Esophagus squamous epithelium (tissue), 5 donors: ENCODE measurements at places on chromosomes 2 and 18.
A peak's percentile ranks its signal among the peaks of the same experiment; 100 is the strongest.

DNA sequence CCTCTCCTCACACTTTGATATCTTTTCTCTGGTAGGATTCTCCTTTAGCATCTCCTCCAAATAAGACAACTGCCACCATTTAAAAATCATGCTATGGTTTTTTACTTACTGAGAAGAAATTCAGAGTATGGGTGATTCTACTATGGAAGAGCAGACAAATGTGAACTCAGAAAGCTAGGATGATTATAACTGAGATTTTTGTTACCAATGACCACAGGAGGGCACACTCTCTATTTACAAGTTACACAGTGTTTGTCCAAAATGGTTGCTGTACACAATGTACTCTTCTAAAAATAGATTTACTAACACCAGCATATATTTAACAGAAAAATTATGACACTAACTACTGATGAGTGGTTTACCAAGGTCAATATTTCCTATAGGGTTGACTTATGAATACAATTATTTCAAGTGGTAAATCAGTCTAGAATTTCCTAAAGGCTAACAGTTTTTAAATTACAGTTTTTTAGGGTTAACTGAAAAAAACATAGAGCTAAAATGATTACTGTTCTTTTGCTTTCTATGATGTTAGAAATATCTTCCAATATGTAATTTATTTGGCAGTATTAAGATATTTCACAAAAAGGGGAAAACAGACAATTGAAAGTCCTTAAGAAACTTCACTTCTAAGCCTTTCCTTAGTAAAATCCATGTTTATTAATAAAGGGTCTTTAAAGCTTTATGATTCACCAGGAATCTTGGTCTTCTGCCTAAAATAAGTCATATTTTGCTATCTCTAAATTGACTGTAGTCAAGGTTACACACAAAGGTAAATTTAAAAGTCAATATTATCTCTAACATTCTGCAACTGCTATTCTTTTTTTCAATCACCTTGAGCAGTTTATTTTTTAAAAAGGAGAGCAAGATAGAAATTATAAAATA is 57.2 kb downstream of the MAP4K3 start:
- no peak for DNase-seq

- DNase-seq = no peak
Observed at GRCh38 chr2:85582492-85582891, 1.7 kb upstream of the VAMP5 start.

DNA sequence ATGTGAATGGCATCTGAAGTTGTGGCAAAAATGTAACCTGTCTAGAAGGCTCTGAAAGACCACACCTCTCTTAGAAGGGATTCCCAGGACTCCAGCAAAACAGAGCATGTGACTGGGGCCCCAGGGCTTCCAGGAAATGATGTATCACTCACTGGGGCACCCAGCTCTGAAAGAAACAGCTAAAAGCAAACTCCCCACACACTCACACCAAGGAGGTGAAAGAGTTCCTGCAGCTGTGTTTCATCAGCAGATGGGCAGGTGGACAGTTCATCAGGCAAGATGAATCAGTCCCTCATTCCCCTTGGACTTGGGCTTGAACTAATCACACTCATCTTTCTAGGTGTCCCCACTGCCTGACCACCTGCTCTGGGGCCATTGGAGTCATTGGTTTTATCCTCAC is 76.2 kb downstream of the CCBE1 start:
- DNase-seq = no peak

DNA sequence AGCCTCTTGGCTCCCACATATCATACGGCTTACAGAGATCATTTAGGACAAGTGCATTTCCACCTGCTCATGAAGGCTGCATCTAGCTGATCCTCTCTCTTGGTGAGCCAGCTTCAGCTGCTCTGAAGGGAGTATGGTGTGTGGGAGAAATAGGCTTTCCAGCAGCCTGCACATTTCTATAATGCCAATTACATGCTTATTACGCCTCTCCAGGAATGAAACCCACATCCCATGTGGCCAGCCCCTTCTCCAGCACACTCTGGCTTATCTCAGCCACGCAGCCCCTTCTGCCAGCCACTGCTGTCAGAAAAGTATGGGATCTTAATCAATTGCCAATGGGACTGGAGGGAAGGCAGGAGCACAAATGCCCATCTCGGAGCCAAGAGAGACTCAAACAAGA is 117.5 kb downstream of the GALNT14 start:
- no peak for DNase-seq

- no peak for DNase-seq
Observed at GRCh38 chr2:20585710-20586594, 64.9 kb downstream of the HS1BP3 start.

DNA sequence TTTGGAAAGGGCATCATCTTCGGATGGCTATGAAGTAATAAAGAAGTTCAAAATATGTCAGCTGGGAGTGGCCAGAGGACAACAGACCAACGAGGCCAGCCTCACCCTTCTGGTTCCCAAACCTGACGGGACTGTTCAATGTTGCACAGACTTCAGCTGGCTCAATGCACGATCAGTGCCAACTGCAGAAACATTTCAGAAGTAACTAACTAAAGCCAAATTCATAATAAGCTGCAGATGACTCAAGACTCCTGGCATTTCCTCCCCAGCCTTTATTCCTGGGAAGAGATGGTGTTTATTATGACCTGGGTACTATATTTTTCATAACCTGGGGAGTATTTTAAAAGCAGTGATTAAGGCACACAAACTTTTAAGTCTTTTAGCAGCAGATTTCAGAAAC is 3.8 kb upstream of the ATP6V1C2 start:
- no peak for DNase-seq

DNA sequence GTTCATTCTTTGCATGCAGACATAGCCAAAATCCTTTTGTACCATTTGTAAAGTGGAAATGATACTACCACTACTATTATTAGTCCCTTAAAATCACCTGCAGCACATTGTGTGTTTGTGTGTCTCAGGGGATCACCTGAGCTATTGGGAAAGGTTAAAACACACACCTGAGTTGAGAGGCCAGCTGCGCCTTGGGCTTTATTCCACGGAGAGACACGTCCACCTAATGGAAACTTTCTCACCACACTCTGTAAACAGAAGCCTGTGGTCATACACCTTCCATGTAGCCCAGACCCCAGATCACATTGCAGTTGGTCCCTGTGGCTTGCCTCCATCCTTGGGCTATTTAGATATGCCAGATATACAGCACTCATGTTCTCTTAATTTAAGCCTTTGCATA is 81.8 kb upstream of the SH3BP4 start:
- no peak for DNase-seq

DNA sequence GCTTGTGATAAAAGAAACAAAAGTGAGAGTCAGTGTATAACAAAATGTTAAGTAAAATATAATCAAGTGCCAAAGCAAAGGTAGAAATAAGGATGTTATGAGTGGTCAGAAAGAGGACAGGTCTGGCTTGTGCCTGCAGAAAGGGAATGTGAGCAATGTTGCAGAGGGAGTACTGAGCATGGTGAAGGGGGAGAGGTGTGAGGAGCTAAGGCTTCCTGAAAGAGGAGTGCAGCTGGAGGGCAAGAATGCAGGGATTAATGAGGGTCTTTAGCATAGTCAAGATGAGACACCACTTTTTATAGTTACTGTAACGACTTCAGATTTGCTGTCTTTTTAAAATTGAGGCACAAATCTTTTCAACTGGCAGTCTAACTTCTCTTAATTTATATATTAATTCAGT is 22.0 kb upstream of the FIGN start:
- DNase-seq = no peak

DNA sequence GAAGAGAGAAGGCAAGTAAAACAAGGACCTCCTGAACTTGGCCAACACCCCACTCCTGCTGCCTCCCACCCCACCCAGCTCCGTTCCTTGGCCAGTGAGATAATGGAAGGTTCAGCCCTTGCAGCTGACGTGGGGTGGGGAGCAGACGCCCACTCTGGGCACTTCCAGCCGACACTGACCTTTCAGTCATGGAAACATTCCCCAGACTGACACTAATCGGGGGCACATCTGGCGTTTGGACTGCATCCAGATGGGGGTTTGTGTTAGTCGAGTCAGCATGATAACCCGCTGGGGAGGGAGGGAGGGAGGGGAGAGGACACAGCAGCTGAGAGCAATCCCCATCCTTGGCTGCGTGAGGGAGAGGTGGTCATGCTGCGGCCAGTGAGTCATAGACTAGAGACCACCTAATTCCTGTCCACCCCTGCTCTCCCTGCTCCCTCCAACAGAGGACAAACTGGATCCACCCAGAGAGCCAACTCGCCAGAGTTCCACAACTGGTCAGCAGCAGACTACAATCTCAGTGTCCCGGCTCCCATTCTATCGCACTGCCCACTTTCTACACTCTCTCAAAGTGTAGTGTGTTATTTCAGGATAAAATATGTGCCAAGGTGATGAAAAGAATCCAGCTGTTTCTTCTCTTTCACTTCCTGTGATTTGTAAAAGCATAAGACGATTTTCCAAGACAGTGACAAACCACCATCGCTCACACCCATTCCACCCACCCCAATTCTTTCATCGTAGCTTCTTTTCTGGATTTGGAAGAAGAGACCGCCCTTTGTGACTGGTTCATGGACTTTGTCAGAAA is 115.4 kb upstream of the PKDCC start:
- DNase-seq = peak; percentile 3

DNA sequence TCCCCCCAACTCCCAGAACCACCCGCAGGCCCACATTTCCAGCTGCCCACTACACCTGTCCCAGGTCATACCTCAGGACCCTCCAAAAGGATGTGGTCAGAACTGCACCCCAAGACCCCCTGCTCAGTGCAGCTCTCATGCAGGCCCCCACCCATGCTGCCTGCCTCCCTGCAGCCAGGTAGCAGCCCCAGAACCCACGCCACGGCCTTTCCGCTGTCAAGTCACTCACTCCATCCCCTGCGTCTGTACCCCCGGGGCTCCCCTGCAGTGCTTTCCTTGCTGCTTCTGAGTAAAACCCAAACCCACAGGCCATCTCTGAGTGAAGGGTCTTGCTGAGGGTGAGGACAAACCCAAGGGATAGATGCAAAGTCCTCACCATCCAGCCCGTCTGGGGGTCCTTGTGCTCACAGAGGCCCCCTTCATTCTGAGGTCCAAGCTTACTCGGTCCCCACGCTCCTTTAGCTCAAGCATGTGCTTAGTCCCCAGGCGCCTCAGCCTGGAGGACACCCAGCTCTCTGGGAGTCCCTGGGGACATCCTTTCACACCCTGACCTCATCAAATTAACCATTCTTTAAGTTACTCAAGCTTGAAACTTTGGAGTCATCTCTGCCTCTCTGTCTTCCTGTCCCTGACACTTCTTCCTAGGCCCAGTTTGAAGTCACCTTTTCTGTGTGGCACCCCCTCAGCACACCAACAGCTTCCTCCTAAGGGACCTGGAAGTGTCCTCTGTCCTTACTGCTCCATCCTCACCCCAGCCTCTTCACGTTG is 130.1 kb downstream of the SMAD7 start:
- DNase-seq = no peak

GRCh38 chr2:237983922-237984321 is 17.1 kb downstream of the UBE2F start:
- DNase-seq = no peak

DNA sequence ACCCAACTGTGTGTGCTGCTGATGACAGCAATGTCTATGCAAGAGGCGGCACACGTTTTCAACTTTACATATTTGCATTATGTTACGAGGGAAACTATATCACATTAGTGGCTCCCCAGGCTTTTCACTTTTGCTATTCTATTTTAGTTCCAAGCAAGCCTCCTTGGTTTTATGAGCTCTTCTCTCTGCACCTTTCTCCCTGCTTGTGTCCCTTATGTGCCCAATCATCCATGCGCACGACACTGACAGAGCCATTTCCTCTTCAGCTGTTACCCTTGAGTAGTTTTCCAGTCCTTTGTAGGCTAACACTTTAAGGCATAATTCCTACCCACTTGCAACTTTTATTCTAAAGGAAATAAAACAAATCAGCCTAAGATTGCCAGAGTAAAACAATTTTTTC is 154.3 kb downstream of the TCF4 start:
- no peak for DNase-seq

DNA sequence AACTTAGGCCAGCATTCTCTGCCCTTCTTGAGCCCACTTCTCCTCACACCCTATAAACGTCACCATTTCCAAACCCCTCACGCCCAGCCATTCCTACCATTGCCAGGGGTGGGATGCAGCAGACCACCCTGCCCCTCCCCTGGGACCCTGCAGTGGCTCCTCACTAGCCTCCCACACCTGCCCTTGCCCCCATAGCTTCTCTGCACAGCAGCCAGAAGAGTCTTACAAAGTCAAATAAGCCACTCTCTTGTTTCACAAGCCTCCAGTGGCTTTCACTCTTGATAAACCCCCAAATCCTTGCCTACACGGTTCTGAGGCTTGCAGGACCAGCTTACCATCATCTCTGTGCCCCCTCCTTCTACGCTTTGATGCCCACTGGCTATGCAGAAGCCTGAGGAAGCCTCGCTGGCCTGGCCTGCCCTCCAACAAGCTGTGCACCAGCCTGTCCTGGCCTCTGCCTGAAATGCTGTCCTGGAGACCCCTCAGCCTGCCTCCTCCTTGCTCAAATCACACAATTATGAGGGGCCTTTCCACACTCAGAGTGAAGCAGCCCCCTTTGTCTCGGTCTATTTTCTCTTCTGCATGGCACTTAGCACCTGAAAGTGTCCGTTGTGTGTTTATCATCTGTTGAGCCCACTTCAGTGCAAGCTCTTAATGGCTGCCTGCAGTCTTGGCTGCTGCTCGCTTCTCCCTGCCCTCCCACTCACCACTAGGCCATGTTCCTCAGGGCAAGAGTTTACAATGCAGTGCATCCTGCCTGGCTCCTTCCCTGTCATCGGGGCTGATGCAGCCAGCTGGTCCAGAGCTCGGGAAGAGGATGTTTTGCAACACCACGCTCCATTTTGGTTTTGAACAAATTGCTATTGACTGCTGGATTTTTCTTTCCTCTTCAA is 82.6 kb upstream of the RGPD5 start:
- DNase-seq = no peak

- DNase-seq = no peak
Observed at GRCh38 chr2:146246736-146247523, 1597.9 kb upstream of the ACVR2A start.

- DNase-seq = no peak
Observed at GRCh38 chr2:126639276-126639675, 16.7 kb upstream of the GYPC start.

GRCh38 chr2:64462940-64463700 is 9.2 kb downstream of the LGALSL start:
- no peak for DNase-seq

- no peak for DNase-seq
Observed at GRCh38 chr2:121436918-121437317, 93.8 kb upstream of the RNU4ATAC start.

DNA sequence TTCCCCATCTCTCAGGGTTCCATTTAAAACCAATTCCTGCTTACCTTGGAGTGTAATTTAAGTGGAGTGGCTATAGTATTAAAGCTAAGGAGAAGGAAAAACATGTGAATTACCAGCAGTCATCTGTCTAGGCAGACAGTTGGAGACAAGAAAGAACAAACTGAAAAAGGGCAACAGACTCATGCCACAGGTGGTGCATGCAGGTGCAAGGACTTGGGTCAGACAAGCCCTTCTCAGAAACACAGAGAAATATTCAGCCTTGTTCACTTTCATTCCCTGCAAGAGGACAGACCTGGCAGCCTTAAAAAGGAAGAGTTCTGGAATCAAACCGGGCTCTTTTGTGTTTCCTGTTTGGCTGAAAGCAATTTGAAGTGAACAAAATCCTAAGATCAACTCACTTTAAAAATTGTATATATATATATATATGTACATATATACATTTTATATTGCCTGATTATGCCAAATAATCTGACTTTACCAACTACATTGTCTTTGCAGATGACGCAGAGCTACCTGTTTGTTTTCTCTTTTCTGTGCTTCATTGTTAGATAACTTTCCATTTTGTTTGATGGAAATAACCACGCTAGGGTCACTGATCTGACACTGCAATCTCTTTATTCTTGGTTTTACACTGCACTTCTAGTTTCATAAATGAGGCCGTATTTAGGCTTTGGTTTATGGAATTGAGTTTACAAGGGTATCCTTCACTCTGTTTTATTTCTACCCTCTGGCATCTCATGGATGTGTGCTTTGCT is 35.1 kb upstream of the VPS54 start:
- DNase-seq = no peak
